ENCODE measurements at places on chromosomes 2 and 18.
A peak's percentile ranks its signal among the peaks of the same experiment; 100 is the strongest.

DNA sequence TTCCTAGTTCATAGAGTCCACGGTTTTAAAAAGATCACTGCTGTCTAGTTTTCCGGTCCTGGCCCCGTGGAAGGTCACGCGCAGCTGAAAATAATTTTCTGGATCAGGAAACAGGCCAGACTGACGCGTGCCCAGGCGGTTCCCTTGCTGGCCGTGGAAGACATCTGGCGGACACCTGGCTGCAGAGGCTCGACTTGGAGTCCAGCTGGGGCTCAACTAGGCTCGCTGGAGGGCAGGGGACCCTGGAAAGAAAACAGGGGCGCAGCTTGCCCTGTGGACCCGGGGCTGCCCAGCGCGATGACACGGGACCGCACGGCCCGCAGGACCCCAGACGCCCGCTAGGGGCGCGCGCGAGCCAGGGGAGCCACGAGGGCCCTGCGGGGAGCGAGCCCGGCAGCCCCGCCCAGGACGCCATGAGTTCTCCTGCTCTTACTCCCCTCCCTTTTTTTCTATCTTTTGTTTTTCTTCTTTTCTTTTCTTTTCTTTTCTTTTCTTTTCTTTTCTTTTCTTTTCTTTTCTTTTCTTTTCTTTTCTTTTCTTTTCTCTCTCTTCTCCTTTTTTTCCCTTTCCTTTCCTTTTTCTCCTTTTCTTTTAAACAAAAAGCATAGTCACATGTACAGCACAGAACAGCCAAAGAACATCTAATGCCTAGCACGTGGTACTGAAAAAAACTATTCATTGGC, 43.2 kb upstream of the UBE2F start:
- DNase-seq = peak; percentile 74
- no peaks in the 10 kb centered on the region for H3K27me3 ChIP-seq
- H3K27ac ChIP-seq = peak overlapping the region; percentile 43
- peaks cover 20% of the 10 kb centered on the region for H3K4me1 ChIP-seq
- H3K36me3 ChIP-seq = no peaks in the 10 kb centered on the region
- no peak overlapping the region for H3K4me3 ChIP-seq

- no peaks in the 10 kb centered on the region for H3K36me3 ChIP-seq
- H3K4me3 ChIP-seq = no peak overlapping the region
- no peaks in the 10 kb centered on the region for H3K27me3 ChIP-seq
- peak; percentile 74 for DNase-seq
- H3K4me1 ChIP-seq = peaks cover 56% of the 10 kb centered on the region
Measured at GRCh38 chr18:44742718-44743311, 62.1 kb downstream of the SETBP1 start.

DNA sequence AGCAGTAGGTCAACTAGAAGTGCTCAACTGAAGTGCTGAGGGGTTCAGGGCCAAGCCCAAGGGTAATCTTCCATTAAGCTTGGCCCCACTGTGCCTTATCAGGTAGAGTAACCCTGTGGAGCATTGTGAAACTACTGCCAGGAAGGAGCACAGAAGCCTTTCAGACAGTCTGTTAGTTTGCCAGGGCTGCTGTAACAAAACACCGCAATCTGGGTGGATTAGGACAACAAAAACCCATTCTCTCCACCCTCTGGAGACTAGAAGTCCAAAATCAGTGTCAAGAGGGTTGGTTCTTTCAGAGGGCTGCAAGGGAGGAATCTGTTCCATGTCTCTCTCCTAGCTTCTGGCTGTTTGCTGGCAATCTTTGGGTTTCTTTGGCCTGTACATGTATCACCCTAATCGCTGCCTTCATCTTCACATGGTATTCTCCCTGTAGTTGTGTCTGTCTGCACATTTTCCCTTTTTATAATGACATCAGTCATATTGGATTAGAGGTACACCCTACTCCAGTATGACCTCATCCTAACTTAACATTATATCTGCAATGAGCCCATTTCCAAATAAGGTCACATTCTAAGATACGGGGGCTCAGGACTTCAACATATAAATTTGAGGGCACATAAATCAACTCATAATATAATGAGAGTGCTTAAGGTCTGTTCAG, 21.2 kb downstream of the VIT start:
- no peak overlapping the region for H3K27ac ChIP-seq
- no peaks in the 10 kb centered on the region for H3K27me3 ChIP-seq
- no peak for DNase-seq

DNA sequence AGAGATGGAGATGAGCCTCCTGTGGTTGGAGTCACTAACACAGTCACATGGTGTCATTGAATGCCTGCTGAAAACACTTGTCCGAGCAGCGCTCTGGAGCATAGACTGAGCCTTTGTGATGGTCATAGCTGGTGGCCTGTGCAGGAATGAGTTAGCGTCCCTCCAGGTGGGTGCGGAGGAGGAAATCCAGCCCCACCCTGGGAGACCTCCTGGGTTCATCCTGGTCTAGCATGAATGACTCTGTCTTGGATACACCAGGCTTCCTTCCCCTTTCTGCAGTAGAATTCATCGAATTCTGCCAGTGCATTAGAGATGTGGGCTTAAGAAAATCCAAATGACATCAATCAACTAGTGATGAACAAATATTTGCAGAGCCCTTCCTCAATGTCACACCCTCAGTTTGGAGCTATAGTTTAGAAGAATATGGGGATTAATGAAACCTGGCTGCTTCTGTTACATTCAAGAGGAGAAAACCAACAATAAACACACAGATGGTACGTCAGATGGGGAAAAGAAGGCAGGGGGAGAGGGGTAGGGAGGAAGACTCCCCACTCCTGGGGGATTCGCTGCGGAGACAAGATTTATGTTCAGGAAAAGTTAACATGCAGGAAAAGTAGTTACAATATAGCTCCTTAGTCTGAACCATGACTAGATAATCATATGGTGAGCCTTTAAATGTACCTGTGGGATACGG, 136.7 kb downstream of the DDX1 start:
- H3K4me3 ChIP-seq = no peak overlapping the region
- H3K27me3 ChIP-seq = no peaks in the 10 kb centered on the region
- no peak overlapping the region for H3K27ac ChIP-seq
- no peaks in the 10 kb centered on the region for H3K36me3 ChIP-seq
- H3K4me1 ChIP-seq = peaks cover 21% of the 10 kb centered on the region
- no peak for DNase-seq

GRCh38 chr2:69642709-69643601, 584 bp downstream of the AAK1 start:
- no peaks in the 10 kb centered on the region for H3K27me3 ChIP-seq
- peak overlapping the region; percentile 95 for H3K27ac ChIP-seq
- peak overlapping the region; percentile 84 for H3K4me3 ChIP-seq
- peaks cover 42% of the 10 kb centered on the region for H3K4me1 ChIP-seq
- no peaks in the 10 kb centered on the region for H3K36me3 ChIP-seq

DNA sequence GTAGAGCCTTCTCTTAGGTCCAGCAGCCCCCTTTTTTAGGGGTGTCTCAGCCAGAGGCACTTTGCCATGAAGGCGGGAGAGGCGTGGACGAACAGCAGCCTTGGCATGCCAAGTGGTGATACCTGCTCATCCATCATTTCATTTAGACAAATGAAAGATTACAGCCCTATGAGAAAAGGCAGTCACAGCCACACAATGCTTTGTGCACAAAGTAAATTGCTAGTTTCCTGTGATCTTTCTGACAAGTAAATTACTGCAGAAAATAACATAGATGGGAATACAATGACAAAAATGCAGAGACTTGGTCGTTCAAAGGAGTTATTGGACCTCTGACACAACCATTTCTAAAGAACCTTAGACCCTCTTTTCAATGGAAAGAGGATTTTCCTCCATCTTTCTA, 94.9 kb downstream of the RND3 start:
- H3K27me3 ChIP-seq = no peaks in the 10 kb centered on the region
- H3K4me1 ChIP-seq = no peaks in the 10 kb centered on the region
- H3K27ac ChIP-seq = no peak overlapping the region

DNA sequence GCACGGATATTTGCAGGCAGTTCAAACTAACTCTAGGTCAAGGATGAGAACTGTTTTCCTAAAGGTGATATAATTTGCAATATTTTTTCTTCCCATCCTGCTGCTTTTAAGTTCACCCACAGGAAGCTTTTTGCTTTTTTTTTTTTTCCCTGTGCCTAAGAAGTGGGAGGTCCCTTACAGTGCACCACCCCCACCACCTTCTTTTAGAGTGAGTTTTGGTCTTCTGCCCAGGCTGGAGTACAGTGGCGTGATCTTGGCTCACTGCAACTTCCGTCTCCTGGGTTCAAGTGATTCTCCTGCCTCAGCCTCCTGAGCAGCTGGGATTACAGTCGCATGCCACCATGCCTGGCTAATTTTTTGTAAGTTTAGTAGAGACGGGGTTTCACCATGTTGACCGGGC, 82.5 kb downstream of the KCNS3 start:
- no peaks in the 10 kb centered on the region for H3K36me3 ChIP-seq
- no peaks in the 10 kb centered on the region for H3K4me1 ChIP-seq
- no peak for DNase-seq
- no peak overlapping the region for H3K27ac ChIP-seq

GRCh38 chr2:47073641-47074040, 81.5 kb downstream of the STPG4 start:
- H3K36me3 ChIP-seq = no peaks in the 10 kb centered on the region
- H3K4me1 ChIP-seq = peaks cover 43% of the 10 kb centered on the region
- DNase-seq = no peak
- peak overlapping the region; percentile 81 for H3K27ac ChIP-seq

GRCh38 chr2:122168799-122169198, 413.3 kb downstream of the TSN start:
- no peaks in the 10 kb centered on the region for H3K4me1 ChIP-seq
- H3K36me3 ChIP-seq = no peaks in the 10 kb centered on the region
- H3K4me3 ChIP-seq = no peak overlapping the region
- H3K27me3 ChIP-seq = no peaks in the 10 kb centered on the region
- no peak for DNase-seq
- no peak overlapping the region for H3K27ac ChIP-seq

DNA sequence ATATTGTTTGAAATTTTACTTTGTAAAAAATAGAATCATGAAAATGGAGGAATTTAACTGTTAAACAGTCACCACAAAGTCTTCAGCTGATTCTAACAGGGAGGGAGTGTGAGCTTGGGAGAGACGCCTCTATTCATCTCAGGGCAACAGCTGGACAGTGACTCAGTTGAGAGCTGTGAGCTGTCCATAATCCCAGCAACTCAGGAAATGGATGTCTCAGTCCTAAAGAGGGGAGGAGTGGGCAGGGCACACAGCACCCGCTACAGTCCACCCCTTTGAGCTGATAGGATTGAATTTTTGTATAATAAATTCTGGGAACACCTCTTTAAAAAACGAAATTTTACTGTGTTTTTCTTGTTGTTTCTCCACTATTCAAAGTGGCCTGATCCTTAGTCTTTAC, 255.1 kb upstream of the THUMPD2 start:
- no peaks in the 10 kb centered on the region for H3K4me1 ChIP-seq
- no peak overlapping the region for H3K4me3 ChIP-seq
- no peaks in the 10 kb centered on the region for H3K36me3 ChIP-seq
- H3K27ac ChIP-seq = no peak overlapping the region
- H3K27me3 ChIP-seq = no peaks in the 10 kb centered on the region

- no peak overlapping the region for H3K4me3 ChIP-seq
- peaks cover 10% of the 10 kb centered on the region for H3K4me1 ChIP-seq
- DNase-seq = no peak
Measured at GRCh38 chr2:159199761-159200465, 86.6 kb downstream of the WDSUB1 start.

DNA sequence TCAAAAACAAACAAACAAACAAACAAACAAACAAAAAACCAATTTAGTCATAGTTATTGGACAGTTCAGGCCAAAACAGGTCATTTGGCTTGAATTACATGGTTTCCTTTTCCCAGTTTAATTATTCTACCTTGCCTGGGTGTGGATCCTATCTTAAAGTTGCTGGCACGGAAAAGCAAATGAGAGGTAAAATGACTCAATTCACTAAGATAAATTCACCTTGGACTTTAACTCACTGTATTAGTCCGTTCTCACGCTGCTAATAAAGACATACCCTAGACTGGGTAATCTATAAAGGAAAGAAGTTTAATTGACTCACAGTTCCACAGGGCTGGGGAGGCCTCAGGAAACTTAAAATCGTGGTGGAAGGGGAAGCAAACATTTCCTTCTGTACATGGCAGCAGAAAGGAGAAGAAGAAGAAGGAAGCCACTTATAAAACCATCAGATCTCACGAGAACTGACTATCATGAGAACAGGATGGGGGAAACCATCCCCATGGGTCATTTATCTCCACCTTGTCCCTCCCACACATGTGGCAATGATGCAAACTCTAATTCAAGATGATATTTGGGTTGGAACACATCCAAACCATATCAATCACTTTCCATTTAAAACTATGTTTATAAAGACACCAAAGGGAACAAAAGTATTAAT, 22.5 kb upstream of the TRAPPC8 start:
- H3K4me3 ChIP-seq = no peak overlapping the region
- H3K27ac ChIP-seq = no peak overlapping the region
- no peaks in the 10 kb centered on the region for H3K36me3 ChIP-seq
- H3K4me1 ChIP-seq = no peaks in the 10 kb centered on the region
- H3K27me3 ChIP-seq = no peaks in the 10 kb centered on the region
- DNase-seq = no peak

GRCh38 chr18:45837283-45838070, 12.0 kb downstream of the SIGLEC15 start:
- no peak overlapping the region for H3K27ac ChIP-seq
- H3K27me3 ChIP-seq = peaks cover 6% of the 10 kb centered on the region
- H3K4me3 ChIP-seq = no peak overlapping the region
- no peaks in the 10 kb centered on the region for H3K36me3 ChIP-seq
- DNase-seq = peak; percentile 36

Data from body of pancreas (tissue), 4 donors.